ENCODE measurements at places on chromosomes 2 and 18.
A peak's percentile ranks its signal among the peaks of the same experiment; 100 is the strongest.

GRCh38 chr2:166282154-166282553 lies 93.6 kb downstream of the SCN9A start:
- DNase-seq: no peak

GRCh38 chr2:181366675-181367175 lies 90.5 kb upstream of the ITGA4 start:
- DNase-seq: no peak

- DNase-seq: no peak
Measured at GRCh38 chr2:142878031-142878678, 691 bp downstream of the KYNU start.

- DNase-seq: no peak
Measured at GRCh38 chr2:105836840-105837692, 92.4 kb downstream of the NCK2 start.

GRCh38 chr2:37829616-37830395 lies 95.3 kb upstream of the RMDN2 start:
- DNase-seq: no peak

- no peak for DNase-seq
Measured at GRCh38 chr2:138209009-138209408, 244.7 kb downstream of the HNMT start.

GRCh38 chr2:108449410-108450130 lies 564 bp downstream of the GCC2 start:
- DNase-seq: peak; percentile 49

GRCh38 chr2:145691659-145692058 lies 1171.7 kb upstream of the ZEB2 start:
- DNase-seq: no peak

Data from AG20443 (cell line).